HCT116 (cell line): ENCODE measurements at places on chromosomes 5 and 9.

DNA sequence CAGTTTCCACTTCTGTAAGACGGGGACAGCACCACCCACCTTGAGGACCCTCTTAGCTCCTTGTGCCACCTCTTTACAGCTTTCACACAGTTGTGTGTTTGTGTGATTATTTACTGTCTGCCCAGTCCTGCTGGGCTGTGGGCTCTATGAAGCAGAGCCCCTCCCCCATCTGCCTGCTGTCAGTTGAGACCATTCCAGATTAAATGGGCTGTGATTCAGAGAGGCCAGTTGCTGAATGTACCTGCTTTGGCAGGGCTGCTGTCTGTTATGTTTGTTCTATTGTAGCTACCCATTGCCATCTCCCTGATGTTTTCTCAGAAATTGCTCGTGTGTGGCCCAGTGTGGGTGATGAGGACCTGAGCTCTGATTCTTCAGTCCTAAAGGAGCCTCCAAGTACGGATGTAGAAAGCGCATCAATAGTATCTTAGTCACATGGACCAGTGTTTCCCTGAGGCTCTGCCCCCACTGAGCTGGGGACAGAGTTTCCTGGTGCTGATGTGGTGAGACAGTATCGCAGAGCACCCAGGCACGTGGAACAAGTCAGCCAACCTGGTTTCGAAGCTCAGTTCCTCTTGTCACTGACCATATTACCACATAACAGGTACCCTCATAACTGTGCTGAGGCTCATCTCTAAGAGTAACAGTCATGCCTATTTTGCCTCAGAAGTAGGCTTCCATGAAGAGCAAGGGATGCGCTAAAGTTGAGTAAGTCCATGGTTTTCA lies 3.7 kb downstream of the ANGPTL2 start:
- H3K4me1 ChIP-seq: no peaks in the 10 kb centered on the region
- no peak overlapping the region for H3K4me3 ChIP-seq
- DNase-seq: no peak
- no peak overlapping the region for H3K27ac ChIP-seq
- H3K27me3 ChIP-seq: no peaks in the 10 kb centered on the region
- no peaks in the 10 kb centered on the region for H3K36me3 ChIP-seq

DNA sequence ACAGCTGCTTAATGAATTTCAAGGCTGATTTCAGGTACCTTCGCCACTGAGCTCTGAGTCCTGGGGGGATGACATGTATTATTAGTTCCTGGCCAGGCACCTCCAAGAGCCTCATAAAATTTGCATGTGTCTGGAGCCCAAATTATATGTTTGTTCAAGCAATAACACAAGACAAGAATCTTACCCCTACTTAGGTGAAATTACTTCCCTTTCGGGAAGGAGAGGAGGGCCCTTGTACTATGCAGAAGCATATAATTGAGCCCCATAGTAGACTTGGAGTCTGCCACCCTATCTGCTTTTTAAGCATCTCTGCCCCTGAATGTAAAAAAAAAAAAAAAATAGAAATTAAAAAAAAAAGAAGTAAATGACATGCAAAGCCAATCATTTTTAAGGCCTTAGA lies 13.0 kb upstream of the TMEM38B start:
- no peak for DNase-seq
- no peak overlapping the region for H3K27ac ChIP-seq
- H3K4me3 ChIP-seq: no peak overlapping the region
- 0 out of 2 replicates have a peak, but pooled peaks cover 3% of the 10 kb centered on the region for H3K4me1 ChIP-seq

- H3K27ac ChIP-seq: no peak overlapping the region
- H3K27me3 ChIP-seq: peaks cover 21% of the 10 kb centered on the region
- no peak overlapping the region for H3K4me3 ChIP-seq
Measured at GRCh38 chr9:90526386-90526785, 116.2 kb downstream of the DIRAS2 start.

DNA sequence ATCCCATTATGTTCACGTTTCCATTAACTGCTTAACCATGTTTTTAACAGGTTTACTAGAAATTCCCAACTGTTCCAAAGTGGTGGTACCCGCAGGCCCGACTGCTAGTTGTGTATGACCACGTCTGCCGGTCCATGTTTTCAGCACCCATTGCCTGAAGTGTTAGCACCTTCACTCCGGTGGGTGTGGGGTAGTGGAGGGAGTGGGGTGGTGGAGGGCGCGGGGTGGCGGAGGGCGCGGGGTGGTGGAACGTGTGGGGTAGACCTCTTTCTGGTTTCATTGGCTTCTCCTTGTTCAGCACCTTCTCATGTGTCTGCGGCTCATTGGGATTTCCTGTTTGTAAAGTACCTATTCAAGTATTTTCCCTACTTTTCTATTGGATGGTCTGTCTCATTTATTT lies 37.7 kb downstream of the TPPP start:
- H3K27ac ChIP-seq: no peak overlapping the region
- DNase-seq: no peak
- H3K27me3 ChIP-seq: no peaks in the 10 kb centered on the region
- H3K4me3 ChIP-seq: no peak overlapping the region

DNA sequence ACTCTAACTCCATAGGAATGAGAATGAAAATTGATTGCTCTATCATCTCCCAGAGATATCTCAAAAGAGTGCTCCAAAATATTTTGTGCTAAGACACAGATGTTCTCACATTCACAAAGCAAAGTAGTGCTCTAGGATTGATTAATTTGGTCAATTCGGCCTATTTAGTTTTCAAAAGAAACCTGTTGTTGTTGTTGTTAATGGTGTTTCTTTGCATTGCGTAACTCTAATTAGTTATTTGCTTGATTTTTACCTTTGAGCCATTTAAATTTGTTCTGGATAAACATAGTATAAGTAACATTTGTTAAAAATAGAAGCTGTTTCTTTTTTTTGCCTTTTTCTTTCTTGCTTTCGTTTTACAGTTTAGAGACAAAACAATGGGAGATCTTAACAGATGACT lies 382.5 kb downstream of the CAAP1 start:
- no peak overlapping the region for H3K27ac ChIP-seq
- no peak for DNase-seq
- H3K36me3 ChIP-seq: no peaks in the 10 kb centered on the region
- no peak overlapping the region for H3K4me3 ChIP-seq
- H3K27me3 ChIP-seq: no peaks in the 10 kb centered on the region
- H3K4me1 ChIP-seq: no peaks in the 10 kb centered on the region

- H3K27me3 ChIP-seq: no peaks in the 10 kb centered on the region
- no peaks in the 10 kb centered on the region for H3K36me3 ChIP-seq
- no peaks in the 10 kb centered on the region for H3K4me1 ChIP-seq
Measured at GRCh38 chr5:53194086-53194485, 84.5 kb upstream of the MOCS2 start.

GRCh38 chr9:129864991-129865647 lies 29.9 kb downstream of the USP20 start:
- H3K27ac ChIP-seq: no peak overlapping the region
- H3K4me3 ChIP-seq: no peak overlapping the region
- no peaks in the 10 kb centered on the region for H3K27me3 ChIP-seq
- no peak for DNase-seq

DNA sequence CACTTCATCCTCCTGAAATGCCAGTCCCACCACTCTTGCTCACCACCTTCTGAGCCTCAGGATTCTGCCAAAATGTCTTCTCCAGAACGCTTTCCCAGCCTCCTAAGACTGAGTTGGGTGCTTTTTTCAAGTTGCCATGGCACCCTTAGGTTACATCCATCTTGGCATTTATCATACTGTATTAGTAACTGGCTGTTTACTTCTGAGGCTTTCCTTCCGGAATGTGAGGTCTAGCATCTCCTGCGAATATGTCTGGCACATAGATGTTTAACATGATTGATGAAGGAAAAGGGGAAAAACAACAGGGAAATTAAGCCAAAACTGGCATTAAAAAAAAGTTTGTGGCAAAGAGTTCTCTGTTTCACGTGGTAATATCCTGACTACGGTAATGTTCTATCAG lies 24.9 kb downstream of the RNF130 start:
- H3K27me3 ChIP-seq: no peaks in the 10 kb centered on the region
- no peaks in the 10 kb centered on the region for H3K36me3 ChIP-seq
- no peaks in the 10 kb centered on the region for H3K4me1 ChIP-seq
- H3K27ac ChIP-seq: no peak overlapping the region

- H3K36me3 ChIP-seq: peaks cover 36% of the 10 kb centered on the region
- no peak overlapping the region for H3K27ac ChIP-seq
- H3K4me3 ChIP-seq: no peak overlapping the region
Measured at GRCh38 chr5:638501-639252, 26.5 kb downstream of the CEP72 start.

- H3K36me3 ChIP-seq: no peaks in the 10 kb centered on the region
- H3K4me1 ChIP-seq: no peaks in the 10 kb centered on the region
- H3K27ac ChIP-seq: no peak overlapping the region
- DNase-seq: no peak
Measured at GRCh38 chr5:41048986-41049385, 22.2 kb downstream of the MROH2B start.

GRCh38 chr5:173969167-173970049 lies 19.6 kb upstream of the C5orf47 start:
- H3K27ac ChIP-seq: no peak overlapping the region
- H3K36me3 ChIP-seq: no peaks in the 10 kb centered on the region
- no peak for DNase-seq

GRCh38 chr9:108211411-108211955 lies 644.3 kb downstream of the ACTL7B start:
- no peak overlapping the region for H3K4me3 ChIP-seq
- no peaks in the 10 kb centered on the region for H3K27me3 ChIP-seq
- H3K36me3 ChIP-seq: no peaks in the 10 kb centered on the region
- DNase-seq: no peak

DNA sequence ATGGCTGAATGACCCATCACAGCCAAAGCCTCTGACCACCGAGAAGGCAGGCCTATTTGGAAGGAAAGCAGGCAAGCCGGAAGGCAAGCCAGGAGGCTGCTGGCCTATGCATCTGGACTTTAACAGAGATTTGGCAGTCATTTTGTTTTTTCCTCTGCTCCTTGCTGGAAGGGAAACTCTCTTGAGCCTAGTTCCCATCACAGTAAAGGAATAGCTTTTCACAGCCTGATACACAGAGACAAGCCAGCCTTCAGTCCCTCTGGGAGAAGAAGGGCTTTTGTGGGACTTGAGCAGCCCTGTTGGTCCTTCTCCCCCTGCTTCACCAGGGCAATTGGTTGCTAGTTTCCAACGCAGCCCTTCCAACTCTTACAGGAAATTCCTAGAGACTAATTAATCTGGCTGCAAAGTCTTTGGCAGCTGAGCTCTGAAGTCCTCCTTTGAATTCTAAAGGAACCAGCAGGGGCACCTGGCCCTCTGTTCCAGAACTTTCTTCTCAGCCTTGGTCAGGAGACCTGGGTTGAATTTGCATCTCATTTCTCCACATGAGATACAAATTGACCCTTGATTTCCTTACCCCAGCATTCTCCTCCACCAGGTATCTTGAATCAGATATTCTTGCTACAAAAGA lies 157.3 kb upstream of the EPB41L4A start:
- DNase-seq: no peak
- H3K27me3 ChIP-seq: no peaks in the 10 kb centered on the region
- H3K27ac ChIP-seq: no peak overlapping the region
- H3K4me1 ChIP-seq: no peaks in the 10 kb centered on the region
- H3K4me3 ChIP-seq: no peak overlapping the region

DNA sequence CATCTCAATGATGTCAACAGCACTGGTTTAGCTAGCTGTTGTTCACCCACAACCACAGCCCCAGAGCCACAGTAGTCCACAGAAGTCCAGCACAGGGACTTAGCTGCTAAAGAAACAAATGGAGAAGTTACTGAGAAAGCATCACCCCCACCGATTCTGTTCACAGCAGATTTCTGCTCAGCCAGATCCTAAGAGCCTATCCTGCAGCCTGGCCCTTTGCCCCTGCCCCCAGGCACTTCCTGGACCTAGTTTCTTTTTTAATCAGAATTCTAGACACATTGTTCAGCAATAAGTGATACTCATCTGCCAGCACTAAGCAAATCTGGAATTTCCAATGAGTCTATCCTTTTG lies 7.4 kb downstream of the B4GALT1 start:
- H3K36me3 ChIP-seq: no peaks in the 10 kb centered on the region
- H3K4me1 ChIP-seq: peaks cover 64% of the 10 kb centered on the region
- no peak overlapping the region for H3K4me3 ChIP-seq
- H3K27me3 ChIP-seq: no peaks in the 10 kb centered on the region
- no peak for DNase-seq
- no peak overlapping the region for H3K27ac ChIP-seq

GRCh38 chr5:178319541-178320041 lies 87.0 kb upstream of the PHYKPL start:
- H3K36me3 ChIP-seq: no peaks in the 10 kb centered on the region
- H3K4me1 ChIP-seq: no peaks in the 10 kb centered on the region
- peaks cover 5% of the 10 kb centered on the region; the same call in 1 of the 2 replicates for H3K27me3 ChIP-seq
- no peak overlapping the region for H3K4me3 ChIP-seq

- H3K36me3 ChIP-seq: no peaks in the 10 kb centered on the region
- H3K27ac ChIP-seq: no peak overlapping the region
- H3K27me3 ChIP-seq: no peaks in the 10 kb centered on the region
- no peak for DNase-seq
Measured at GRCh38 chr5:19258686-19259085, 729.3 kb downstream of the CDH18 start.

GRCh38 chr5:113036321-113036720 lies 59.7 kb downstream of the DCP2 start:
- no peak overlapping the region for H3K4me3 ChIP-seq
- no peaks in the 10 kb centered on the region for H3K36me3 ChIP-seq
- no peak for DNase-seq

GRCh38 chr5:73292816-73293459 lies 119.9 kb downstream of the TMEM174 start:
- H3K27ac ChIP-seq: no peak overlapping the region
- DNase-seq: no peak
- H3K4me3 ChIP-seq: no peak overlapping the region
- 0 out of 2 replicates have a peak, but pooled peaks cover 4% of the 10 kb centered on the region for H3K4me1 ChIP-seq
- no peaks in the 10 kb centered on the region for H3K36me3 ChIP-seq

DNA sequence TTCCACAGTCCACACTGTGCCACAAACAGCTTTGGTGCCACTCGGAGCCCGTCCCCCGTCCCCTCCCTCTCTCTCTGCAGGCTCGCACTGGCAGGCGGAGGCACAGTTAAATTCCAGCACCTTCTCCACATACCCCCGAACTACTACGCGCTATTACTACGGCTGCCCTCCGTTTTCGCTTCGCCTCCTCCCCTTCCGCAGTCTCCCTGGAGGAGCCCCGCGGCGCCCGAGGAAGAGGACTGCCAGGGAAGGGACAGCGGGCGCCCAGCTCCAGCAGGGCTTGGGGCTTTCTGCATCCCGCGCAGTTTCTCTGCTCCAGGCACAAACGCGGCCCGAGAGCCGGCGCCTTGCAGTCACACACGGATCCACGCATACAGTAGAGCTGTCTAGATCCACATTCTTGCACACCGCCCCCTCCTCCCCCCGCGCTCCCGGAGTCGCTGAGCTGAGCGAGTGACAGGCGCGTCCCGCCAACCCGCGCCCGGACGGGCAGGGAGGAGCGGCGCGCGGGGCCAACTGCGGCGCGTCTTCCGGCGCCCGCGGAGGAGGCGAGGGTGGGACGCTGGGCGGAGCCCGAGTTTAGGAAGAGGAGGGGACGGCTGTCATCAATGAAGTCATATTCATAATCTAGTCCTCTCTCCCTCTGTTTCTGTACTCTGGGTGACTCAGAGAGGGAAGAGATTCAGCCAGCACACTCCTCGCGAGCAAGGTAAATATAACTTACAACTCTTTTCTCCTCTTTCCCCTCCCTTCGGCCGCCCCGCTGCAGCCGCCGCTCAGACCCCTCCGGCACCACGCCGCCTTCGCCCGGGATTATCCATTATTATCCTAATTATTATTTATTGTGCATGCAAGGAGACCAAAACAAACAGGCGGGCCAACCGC lies at the start of gene SMARCA2:
SMARCA2 (plus strand) TSS at position 652 of the 885 bp plus-strand sequence. CDS start 13,676 bp downstream, outside the sequence.
- peaks cover 26% of the 10 kb centered on the region for H3K4me1 ChIP-seq
- peaks cover 29% of the 10 kb centered on the region for H3K27me3 ChIP-seq
- H3K27ac ChIP-seq: no peak within 1 kb of the TSS
